ENCODE measurements at places on chromosomes 16 and 17.

DNA sequence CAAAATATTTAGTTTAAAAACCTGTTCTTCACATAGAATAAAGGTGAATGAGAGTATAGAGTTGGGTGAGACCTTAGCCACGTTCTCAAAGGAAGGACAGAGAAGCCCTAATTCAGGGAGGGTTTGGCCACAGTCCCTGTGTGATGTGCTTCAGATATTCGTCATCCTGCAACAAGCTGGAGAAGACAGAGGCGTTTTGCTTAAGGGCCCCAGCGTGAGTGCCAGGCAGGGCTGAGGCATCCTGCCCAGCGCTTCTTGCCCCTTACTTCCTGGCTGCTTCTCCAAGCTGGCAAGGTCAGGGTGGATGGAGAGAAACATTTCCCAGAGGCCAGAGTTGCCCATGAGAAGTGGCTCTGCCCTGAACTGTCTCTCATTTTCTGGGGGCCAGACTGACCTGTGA is 46.9 kb downstream of the AXIN2 start:
- DNase-seq = no peak

GRCh38 chr17:73142872-73143381 is 21.9 kb upstream of the SSTR2 start:
- DNase-seq = no peak

DNA sequence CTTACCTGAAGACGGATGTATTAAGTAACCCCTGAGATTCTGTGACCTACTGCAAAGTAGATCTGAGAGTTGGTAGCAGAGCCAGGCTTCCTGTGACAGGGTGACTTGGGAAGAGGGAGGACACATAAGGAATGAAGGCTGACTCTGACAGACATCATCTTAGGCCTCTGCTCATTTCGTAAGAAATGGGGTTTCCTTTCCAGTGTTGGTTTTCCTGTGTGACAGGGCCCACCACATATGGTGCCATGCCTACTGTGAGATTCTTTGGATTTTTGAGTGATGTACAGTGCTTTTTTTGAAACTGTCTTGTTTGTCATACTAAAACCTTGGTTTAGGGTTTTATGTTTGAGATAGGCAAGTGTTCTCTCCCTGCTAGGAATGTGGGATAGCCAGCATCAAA is 12.7 kb downstream of the LIG3 start:
- no peak for DNase-seq

- no peak for DNase-seq
Observed at GRCh38 chr16:20897922-20898321, 2.2 kb downstream of the DCUN1D3 start.

- DNase-seq = no peak
Observed at GRCh38 chr17:16583781-16584180, 14.8 kb upstream of the ZNF287 start.

- no peak for DNase-seq
Observed at GRCh38 chr16:85173146-85173980, 61.1 kb upstream of the CIBAR2 start.

- no peak for DNase-seq
Observed at GRCh38 chr17:78734793-78735641, 47.1 kb downstream of the CYTH1 start.

- no peak for DNase-seq
Observed at GRCh38 chr16:84675423-84675822, 24.4 kb upstream of the USP10 start.

DNA sequence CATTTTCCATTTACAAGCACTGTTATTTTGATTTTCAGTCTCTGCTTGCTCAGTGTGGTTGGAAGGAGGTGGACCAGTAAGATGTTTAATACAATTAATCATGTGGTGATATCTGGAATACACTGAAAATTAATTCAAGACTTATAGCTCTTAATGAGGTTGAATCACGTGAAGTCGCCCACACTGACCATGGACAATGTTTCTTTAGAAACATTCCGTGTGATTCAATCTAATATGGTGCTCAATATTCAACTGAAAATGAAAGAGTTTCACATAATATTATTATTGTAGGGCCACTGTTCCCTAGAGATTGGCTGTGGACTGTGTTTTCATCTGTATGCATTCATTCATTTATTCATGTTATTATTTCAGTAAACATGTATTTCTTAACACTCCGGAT is 45.2 kb upstream of the MAF start:
- no peak for DNase-seq

DNA sequence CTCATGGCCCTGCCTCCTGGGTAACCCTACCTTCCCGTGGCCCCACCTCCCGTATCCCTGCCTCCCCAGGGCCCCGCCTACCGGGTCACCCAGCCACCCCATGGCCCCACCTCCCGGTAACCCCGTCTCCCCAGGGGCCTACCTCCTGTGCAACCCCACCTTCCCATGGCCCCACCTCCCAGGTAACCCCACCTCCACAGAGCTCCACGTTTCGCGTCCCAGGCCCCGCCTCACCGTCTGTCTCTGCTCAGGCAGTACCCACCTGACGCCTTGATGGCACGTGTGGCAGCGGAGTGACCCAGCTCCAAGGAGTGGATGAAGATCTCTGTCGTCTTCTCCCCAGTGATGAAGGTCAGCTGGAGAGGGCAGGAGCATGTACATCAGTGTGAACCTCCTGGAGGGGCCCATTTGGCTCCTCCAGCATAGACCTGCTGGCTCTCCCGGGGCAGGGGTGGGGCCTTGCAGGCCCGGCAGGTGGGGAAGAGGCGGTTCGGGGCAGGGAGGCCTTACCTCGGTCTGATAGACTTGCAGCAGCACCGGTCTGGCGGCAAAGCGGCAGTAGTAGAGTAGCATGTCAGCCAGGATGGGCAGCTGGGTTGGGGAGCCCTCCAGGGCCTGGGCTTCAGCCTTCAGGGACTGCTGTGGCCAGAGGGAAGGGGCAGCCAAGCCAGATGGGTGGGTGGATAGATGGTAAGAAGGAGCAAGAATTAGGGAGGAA is 18.7 kb upstream of the PIK3R6 start:
- no peak for DNase-seq

DNA sequence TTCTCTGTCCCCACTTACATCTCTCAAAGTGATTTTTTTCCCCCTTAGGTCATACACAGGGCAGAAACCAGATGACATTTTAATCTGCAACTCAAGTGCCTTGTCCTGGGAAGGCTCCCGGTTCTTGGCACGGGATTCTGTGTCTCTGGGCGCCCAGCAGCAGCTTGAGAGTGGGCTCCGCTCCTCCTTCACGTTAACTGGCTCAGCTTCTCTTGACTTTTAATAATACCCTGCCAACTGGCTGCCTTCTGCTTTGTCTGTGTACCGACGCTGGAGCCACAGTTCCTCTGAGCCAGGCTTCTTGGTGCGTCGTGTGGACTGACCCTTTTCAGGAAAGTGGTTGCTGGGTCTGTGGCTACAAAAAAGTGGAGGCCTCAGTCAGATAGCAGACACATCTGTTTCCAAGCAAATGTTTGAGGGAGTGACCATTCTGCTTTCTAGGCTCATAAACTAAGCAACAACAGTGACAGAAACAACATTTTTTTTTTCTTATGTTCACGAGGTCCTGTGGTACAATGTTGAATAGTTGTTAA is 64.9 kb downstream of the IRF8 start:
- DNase-seq = no peak

DNA sequence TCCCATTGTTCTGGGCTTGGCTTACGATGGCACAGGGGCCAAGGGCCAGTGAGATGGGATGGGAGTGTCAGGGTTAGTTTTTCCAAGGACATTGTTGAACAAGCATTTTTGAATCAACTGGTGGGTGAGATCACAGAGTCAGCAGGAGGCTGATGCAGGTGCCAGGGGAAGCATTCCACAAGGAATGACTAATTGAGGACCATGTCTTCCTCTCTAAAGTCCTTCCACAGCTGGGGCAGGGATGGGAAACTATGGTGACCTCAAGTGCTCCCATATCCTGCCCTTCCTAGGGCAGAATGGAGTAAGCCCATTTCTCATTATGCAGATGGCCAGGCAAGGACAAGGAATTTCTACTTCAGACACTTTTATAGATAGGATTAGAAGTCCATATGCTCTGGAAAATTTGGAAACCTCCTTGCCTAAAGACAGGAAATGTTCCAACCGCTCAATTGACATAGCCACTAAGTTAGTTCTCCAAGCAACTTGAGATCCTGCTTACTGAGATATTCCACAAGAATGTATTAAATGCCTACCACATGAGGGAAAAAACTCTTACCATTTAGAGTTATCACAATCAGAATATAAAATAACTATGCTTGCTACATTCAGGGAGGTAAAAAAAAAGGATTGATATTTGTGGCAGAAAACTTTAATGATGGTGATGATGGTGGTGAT is 21.2 kb upstream of the ENGASE start:
- no peak for DNase-seq

GRCh38 chr17:75927286-75927922 is 13.4 kb downstream of the FBF1 start:
- DNase-seq = peak; percentile 65

GRCh38 chr17:16589097-16589969 is 20.3 kb upstream of the ZNF287 start:
- peak; percentile 97 for DNase-seq

DNA sequence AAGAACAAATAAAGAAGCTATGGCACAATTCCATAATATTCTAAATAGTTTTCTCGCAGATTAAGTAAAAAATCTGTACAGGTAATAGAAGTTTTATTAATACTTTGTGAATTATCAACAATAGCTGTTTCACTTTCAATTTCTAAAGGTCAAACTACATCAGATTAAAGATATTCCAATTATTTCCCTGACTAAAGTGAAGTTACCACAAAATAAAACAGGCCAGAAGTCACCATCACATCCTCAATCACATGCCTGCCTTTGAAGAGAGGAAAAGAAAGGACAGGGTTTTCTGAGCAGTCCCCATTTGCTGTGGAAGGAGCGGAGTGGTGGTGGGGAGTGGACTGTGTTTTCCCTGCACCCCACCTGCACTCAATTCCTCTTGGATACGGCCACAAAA is 11.1 kb downstream of the ITFG1 start:
- DNase-seq = no peak

GRCh38 chr17:60173304-60173819 is 23.6 kb downstream of the CA4 start:
- no peak for DNase-seq

GRCh38 chr17:2995377-2995776 is 68.0 kb downstream of the OR1D5 start:
- DNase-seq = no peak

DNA sequence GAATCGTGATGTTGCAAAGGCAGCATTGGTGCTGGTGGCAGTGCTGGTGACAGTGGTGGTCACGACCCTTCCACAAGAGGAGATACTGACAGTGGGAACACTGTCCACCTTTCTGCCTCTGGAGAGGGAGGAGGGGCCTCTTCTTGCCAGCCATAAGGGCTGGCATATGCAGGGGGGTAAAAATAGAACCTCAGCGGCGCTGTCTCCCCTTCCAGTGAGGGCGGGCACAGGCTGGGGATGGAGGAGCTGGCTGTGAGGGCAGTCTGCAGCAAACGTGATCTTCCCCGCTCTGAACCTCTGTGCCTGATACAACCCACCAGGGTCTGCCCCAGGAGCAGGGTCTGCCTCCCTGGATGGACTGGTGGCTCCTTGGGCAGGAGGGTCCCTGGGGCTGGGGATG is 3.4 kb downstream of the RAP1GAP2 start:
- DNase-seq = no peak

GRCh38 chr17:66191593-66192377 is at the start of gene CEP112:
Gene CEP112 (minus strand): TSS chr17:66192133.
- DNase-seq = peak; percentile 79

DNA sequence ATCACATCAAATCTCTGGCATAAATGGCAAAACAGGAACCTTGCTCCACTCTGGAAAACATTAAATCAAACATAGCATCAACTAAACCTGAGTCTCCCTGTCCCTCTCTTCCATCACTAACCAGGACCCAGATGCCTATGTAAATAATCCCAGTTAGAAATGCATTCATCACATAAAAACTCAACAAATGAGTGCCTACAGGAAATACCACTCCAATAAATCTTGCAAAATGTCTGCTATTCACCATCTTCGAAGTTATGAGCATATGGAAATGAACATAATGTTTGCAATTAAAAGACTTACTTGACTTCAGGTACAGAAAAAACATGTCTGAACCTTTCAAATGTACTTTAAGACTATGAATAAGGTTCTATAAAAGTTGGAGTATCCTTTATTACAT is 425.0 kb downstream of the CDH11 start:
- DNase-seq = no peak

- DNase-seq = peak; percentile 23
Observed at GRCh38 chr16:9012848-9013507, 49.3 kb upstream of the USP7 start.

- DNase-seq = no peak
Observed at GRCh38 chr17:41549596-41550039, 21.5 kb upstream of the KRT19 start.

DNA sequence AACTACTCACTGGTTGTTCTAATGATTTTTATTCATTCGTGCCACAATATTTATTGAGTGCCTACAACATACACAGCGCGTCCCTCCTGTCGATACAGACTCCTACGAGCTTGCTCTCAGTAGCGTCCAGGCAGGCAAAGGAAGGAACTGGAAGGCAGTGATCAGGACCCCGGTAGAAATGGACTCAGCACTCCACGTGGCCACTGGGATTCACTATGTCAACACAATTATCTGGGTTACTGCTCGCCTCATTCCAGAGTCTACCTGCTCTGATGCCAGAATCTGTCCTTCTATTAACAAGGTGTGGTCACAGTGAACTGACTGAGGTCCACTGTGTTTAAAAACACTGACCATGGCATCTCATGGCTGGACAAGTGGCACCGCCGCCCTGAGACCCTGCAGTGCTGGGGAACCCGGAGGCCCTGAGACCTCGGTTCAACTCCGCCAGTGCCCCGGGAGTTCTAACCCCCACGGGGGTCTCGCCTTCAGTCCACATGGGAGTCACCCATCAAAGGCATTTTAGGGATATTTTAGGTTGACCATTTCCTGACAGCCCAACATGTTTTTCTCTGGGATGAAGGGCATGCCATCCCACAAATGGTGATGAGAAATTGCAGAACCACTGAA is 71.4 kb downstream of the ZFHX3 start:
- no peak for DNase-seq

DNA sequence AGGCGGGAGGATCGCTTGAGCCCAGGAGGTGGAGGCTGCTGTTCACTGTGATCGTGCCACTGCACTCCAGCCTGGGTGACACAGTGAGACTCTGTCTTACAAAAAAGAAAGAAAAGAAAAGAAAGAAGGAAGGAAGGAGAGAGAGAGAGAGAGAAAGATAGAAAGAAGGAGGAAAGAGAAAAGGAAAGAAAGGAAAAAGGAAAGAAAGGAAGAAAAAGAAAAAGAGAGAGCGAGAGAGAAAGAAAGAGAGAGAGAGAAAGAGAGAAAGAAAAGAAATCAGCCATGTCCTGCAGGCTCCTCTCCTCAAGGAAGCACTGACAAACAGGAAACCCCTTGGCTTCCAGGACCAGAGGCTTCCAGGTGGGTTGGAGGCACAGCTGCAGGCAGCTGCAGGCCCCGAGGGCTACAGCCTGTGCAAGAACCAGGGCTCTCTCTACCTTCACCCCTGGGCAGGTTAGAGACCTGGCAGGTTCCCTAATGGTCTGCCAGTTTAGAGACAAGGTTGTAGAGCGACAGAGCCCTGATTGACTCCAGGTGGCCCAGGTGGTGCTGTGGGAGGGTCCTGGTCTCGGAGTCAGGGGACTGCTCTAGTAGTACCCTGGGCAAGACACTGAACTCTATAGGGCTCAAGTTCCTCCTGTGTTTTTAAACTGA is 53.8 kb downstream of the PECAM1 start:
- DNase-seq = no peak

Measured in GM10248 (cell line).